ENCODE measurements at places on chromosomes 16 and 17.

GRCh38 chr17:82013772-82014321, 8.8 kb downstream of the CENPX start:
- DNase-seq, result no peak

DNA sequence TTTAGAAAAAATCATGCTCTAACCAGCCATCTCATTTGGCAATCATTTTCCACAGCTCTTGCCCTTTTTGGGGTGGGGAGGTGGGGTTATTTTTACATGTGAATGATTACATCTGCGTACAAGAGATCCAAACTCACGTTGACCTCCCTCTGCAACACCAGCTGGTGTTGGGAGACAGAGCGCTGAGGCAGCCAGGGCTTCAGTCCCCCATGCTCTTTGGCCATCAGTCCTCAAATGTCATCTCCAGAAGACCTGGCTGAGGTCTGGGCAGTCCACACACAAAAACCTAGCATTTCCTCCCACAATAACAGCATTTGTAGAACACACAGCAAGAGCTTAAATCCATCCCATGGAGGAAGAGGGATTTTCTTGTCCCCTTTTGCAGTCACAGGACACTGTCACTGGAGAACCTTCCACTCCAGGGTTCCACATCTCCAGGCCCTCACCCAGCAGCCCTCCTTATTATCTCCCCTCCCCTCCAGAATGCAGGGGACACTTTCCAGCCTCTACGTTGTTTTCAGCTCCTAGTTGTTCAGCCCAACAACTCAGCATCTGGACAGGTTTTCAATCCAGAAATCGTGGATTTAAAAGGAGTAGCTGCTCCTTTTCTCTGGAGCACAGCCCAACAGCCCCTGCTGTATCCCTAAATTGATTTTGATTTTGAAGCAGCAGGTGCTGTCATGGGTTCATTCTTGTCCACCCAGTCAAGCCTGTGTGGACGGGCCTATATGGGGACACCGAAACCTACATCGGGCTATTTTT, 21.1 kb downstream of the MEOX1 start:
- no peak for DNase-seq

GRCh38 chr16:71882505-71883167, 1.3 kb downstream of the ZNF821 start:
- peak; percentile 64 for DNase-seq

- no peak for DNase-seq
Measured at GRCh38 chr17:73393962-73394361, 82.2 kb upstream of the CDC42EP4 start.

GRCh38 chr17:69477204-69477902, 62.9 kb downstream of the MAP2K6 start:
- no peak for DNase-seq

DNA sequence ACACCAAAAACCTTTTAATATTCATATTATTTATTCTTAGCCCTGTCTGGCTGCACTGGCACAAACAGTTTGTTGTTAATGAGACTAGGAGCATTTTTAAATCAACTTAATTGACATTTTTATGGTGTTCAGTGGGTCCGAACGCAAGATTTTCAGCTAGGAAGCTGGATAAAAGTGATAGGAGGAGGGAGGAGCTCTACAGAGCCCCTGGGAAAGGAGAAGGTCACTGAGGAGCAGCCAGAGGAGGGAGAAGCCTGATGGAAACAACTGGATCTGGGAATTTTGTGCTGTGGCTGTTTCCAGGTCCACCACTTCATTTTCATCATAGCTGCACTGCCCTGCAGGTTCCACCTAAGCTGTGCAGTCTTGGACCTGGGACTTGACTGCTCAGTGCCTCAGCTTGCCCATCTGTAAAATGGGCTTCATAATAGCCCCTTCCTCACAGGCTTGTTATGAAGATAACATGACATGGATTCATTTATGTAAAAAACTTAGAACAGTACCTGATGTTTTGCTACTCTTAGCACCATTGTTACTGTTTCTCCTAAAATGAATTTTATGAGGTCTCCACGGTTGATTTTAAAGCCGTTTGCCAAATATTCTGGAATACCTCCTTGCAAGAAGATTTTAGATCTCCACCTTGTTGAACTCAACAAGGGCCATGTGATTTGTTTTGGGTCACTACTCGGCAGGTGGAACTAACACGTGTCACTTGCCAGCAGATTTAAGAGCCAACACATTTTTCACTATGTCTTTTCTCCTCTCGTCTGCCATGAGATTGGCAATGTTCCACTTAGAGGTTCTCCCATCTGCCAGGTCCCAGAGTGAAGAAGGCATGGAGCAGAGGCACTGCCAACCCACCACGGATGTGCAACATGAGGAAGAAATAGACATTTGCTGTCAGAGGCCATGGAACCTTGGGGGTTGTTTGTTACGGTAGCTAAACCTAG, 18.7 kb upstream of the GRIN2A start:
- DNase-seq, result no peak

- DNase-seq, result no peak
Measured at GRCh38 chr17:68861602-68862001, 93.6 kb downstream of the ABCA8 start.

DNA sequence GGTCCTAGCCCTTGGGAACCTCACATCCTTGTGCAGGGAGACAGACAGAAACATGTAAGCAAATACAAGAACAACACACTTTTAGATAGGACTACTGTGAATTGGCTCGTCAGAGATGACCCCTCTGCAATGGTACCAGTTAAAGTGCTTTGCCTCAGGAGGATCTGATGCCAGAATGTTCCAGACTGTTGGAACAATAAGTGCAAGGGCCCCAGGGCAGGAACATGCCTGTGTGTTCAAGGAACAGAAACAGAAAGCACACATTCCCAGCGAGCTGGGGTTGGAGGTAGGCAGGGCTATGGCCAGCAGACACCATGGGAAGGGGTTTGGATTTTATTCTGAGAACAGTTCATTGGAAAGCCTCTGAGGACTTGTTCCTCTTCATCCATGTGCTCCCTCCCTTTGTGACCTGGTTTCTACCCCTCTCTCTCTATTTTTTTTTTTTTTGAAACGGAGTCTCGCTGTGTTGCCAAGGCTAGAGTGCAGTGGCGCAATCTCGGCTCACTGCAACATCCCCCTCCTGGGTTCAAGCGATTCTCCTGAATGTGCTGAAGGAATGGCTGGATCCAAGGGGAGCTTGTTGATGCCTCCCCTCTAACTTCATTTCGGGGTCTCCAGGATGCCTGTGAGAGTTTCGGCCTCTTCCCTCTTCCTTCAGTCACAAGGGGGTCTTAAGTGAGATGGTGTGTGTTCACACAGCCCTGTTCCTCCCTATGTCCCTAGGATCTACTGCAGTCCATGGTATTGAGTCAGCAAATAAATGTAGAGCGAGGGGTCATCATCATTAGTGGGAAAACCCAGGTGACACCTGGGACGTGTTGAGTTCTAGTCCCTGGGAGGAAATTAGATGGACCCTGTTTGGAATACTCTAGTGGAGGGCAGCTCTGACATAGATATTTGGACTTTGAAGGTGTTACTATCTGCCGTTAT, 6.4 kb downstream of the STAT5A start:
- DNase-seq, result no peak

- DNase-seq, result no peak
Measured at GRCh38 chr17:55040611-55041010, 72.0 kb downstream of the STXBP4 start.

GRCh38 chr17:4635823-4636375, 5.6 kb downstream of the ALOX15 start:
- no peak for DNase-seq

DNA sequence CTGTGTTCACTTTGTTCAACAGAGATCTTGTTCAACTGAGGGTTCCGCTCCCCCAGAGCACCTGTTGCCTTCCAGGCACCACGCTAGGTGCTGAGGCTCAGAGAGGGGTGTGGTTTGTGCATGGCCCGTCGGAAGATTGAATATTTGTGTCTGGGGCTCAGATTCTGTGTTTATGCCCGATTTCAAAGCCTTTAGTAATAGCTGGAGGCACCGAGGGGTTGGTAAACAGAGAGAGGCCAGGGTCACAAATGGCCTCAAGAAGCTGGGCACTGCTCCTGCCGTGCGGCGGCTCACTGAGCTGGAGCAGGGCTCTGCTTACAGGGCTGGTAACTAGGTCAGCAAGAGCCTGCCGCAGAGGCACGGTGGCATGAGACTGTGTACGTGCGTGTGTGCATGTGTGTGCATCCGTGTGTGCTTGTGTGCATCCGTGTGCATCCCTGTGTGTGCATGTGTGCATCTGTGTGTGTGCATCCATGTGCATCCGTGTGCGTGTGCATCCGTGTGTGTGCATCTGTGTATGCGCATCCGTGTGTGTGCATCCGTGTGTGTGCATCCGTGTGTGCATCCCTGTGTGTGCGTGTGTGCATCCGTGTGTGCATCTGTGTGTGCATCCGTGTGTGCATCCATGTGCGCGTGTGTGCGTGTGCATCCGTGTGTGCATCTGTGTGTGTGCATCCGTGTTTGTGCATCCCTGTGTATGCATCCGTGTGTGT, 5.4 kb downstream of the ITGAE start:
- DNase-seq, result no peak

GRCh38 chr17:64580384-64581315, 73.9 kb downstream of the CEP95 start:
- no peak for DNase-seq

DNA sequence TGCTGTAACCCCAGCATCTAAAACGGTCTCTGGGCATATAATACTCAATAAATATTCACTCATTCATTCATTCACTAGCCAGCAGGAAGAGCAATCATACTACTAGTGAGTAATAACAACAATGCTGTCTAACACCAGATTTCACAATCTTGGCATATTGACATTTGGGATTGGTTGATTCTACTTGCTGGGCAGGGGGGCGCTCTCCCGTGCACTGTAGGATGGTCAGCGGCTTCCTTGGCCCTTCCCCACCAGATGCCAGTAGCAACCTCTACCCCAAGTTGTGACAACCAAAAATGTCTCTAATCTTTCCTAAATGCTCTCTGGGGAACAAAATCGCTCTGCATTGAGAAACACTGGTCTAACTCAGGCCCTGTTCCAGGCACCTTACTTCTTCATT, 20.7 kb downstream of the WFDC1 start:
- no peak for DNase-seq
